ENCODE measurements at places on chromosomes 7 and 10. TPM values are rescaled to one million over a fixed set of nuclear protein-coding genes. Genes with fewer than 3 reads are reported as not detected.

DNA sequence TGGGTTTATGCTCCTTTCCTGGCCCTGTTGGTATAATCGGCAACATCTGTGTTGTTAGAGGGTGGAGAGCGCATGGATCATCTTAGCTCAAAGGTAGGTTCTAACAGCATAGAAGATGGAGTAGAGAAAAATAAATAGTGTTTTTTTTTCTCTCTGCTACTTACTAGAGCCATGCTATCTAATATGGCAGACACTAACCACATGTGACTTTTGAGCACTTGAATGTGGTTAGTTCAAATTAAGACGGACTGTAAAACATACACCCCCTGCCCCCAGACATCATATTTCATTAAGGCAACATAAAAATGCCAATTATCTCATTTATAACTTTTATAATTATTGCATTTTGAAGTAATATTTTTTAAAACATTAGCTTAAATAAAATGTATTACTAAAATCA, 525.1 kb downstream of the KIF20B start:
- H3K36me3 ChIP-seq: no peaks in the 10 kb centered on the region
- H3K4me3 ChIP-seq: no peak overlapping the region
- H3K27ac ChIP-seq: no peak overlapping the region

DNA sequence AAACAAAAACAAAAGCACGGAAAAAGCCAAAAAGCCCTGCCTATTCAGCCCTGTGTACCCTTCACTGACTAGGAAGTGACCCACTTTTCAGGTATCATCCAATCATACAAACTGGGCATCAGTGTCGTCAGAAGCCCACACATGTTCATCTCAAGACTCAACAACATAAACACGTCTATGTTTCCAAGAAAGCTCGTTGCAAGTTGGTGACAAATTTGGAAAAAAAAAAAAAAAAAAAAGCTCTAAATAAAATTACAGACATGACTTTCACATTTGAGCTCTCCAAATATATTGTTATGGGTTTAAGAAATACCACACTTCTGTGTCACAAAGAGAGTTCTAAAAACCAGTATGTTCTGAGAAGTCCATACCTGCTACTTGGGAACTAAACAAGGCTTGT, 204.7 kb upstream of the KLF14 start:
- no peak for DNase-seq
- H3K4me1 ChIP-seq: peaks cover 74% of the 10 kb centered on the region
- H3K27ac ChIP-seq: peak overlapping the region; percentile 92
- no peaks in the 10 kb centered on the region for H3K27me3 ChIP-seq
- H3K36me3 ChIP-seq: peaks cover 17% of the 10 kb centered on the region

- H3K4me3 ChIP-seq: no peak overlapping the region
- H3K27me3 ChIP-seq: peaks cover 7% of the 10 kb centered on the region
- DNase-seq: no peak
- H3K27ac ChIP-seq: no peak overlapping the region
These were observed 119.7 kb downstream of the WDR11 start for GRCh38 chr10:120970595-120971529.

DNA sequence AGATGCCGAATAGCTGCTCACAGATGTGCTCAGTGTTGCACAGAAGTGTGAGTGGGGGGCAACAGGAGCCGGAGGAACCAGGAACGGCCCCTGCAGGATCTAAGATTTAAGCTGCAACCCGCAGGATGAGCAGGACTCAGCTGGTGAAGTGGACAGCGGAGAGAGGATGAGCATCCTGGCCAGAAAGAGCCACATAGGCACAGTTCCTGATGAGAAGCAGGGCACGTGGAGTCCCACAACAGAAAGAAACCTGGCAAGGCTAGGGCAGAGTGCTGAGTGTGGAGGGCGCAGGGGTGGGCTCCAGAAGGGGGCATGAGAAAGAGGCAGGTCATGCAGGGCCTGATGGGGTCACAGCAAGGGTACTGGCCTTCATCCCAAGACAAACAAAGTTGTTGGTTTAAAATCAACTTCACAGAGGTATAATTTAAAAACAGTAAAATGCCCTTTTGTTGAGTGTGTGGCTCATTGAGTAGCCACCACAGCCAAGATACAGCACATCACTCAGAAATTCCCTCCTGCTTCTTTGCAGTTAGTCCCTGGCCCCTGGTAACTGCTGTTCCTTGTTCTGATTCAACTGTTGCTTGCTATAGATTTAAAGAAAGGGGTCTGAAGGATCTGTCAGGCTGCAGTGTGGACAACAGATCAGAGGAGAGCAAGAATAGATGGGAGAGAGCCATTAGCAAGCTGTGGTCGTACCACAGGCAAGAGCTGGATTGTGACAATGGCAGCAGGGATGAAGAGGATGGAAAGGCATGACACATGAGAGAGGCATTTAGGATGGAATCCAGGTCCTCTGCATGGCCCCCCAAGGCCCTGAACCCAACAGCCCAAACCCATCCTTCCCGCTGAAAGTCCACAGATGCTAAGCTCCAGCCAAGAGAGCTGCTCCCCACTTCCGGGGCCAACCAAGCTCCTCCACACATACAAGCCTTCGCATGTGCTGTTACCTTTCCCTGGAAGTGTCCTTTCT, 53.1 kb upstream of the OSBPL3 start:
- H3K36me3 ChIP-seq: no peaks in the 10 kb centered on the region
- no peak overlapping the region for H3K27ac ChIP-seq
- H3K4me1 ChIP-seq: no peaks in the 10 kb centered on the region
- no peak for DNase-seq
- H3K27me3 ChIP-seq: no peaks in the 10 kb centered on the region
- no peak overlapping the region for H3K4me3 ChIP-seq

GRCh38 chr7:15305002-15305600, 256.7 kb downstream of the AGMO start:
- H3K36me3 ChIP-seq: no peaks in the 10 kb centered on the region
- H3K27me3 ChIP-seq: no peaks in the 10 kb centered on the region

GRCh38 chr7:76315364-76315763, 12.9 kb downstream of the HSPB1 start:
- peaks cover 11% of the 10 kb centered on the region for H3K4me1 ChIP-seq
- H3K27ac ChIP-seq: no peak overlapping the region
- H3K36me3 ChIP-seq: no peaks in the 10 kb centered on the region
- no peaks in the 10 kb centered on the region for H3K27me3 ChIP-seq
- no peak overlapping the region for H3K4me3 ChIP-seq
- DNase-seq: no peak

DNA sequence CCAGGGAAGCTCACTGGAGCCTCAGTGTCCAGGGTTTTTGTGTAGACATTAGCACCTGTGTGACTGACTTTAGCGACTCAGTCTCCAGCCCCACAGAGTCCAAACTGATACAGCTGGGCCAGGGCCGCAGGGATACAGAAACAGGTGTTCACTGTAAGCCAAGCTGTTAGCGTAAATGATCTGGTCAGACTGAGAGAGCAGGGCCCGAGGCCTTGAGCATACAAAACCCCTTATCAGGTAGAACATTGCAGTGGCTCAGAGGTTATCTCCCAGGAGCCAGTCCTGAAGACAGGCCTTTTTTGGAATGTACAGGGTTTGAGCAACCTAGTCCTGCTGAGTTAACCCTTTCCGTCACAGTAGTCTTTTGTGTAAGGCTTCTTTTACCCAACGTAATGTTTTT, 25.0 kb downstream of the LHPP start:
- no peaks in the 10 kb centered on the region for H3K27me3 ChIP-seq
- H3K27ac ChIP-seq: no peak overlapping the region
- H3K4me1 ChIP-seq: no peaks in the 10 kb centered on the region
- H3K4me3 ChIP-seq: no peak overlapping the region
- DNase-seq: no peak

Gene ADCYAP1R1
- total RNA-seq: 0.44 TPM

Gene EPO
- not detected for total RNA-seq

Gene GNAT3
- not detected for total RNA-seq

DNA sequence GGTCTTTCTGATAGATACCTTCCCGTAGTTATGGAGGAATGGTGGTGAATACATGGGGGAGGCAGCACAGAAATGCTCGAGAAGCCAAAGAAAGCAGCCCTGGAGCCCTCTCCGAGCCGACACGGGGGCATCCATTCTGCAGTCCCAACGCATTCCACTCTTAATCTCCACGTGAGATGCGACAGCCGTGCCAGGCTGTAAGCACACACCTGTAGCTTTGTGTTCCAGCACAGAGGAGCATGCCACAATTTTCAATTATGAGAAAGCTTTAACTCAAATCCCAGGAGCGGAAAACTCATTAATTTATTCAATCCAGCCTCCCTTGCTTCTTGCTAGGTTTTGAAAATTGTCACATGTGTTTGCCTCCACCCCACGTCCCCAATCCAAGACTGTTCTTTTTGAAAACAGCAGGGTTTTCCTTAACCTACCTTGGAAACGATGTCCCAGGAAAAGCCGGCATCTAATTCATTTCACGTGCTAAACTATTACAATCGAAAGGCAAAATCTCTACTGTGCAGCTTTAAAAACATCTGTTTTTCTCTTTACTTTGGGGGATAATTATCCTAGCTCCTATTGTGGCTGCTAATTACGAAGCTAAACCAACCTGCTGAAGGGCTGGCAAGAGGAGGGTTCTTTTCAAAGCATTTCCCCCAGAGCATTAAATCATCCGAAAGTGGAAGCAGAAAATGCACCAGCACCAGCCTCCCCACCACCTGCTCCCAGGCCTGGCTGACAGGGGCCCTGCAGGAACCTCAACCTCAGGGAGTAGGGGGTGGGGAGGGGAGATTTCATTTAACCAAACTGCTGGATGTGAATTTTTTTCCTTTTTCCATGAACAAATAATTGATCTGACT, 56.0 kb upstream of the CHST15 start:
- H3K27me3 ChIP-seq: no peaks in the 10 kb centered on the region
- H3K4me3 ChIP-seq: no peak overlapping the region
- no peak for DNase-seq
- H3K4me1 ChIP-seq: peaks cover 28% of the 10 kb centered on the region
- H3K27ac ChIP-seq: no peak overlapping the region

GRCh38 chr7:495761-496321, 23.8 kb downstream of the PDGFA start:
- no peak overlapping the region for H3K4me3 ChIP-seq
- DNase-seq: no peak
- H3K27me3 ChIP-seq: no peaks in the 10 kb centered on the region
- peak overlapping the region; percentile 9 for H3K27ac ChIP-seq
- H3K4me1 ChIP-seq: peaks cover 6% of the 10 kb centered on the region

- H3K4me3 ChIP-seq: peak overlapping the region; percentile 87
- DNase-seq: no peak
- no peaks in the 10 kb centered on the region for H3K27me3 ChIP-seq
- H3K27ac ChIP-seq: peak overlapping the region; percentile 99
- H3K4me1 ChIP-seq: peaks cover 73% of the 10 kb centered on the region
These were observed 5.8 kb downstream of the KLF6 start for GRCh38 chr10:3779158-3779741.

- DNase-seq: no peak
- no peaks in the 10 kb centered on the region for H3K4me1 ChIP-seq
- H3K27ac ChIP-seq: no peak overlapping the region
- no peak overlapping the region for H3K4me3 ChIP-seq
- no peaks in the 10 kb centered on the region for H3K27me3 ChIP-seq
- no peaks in the 10 kb centered on the region for H3K36me3 ChIP-seq
These were observed 57.6 kb upstream of the KCNMA1 start for GRCh38 chr10:77695186-77695585.

Gene HOGA1
- total RNA-seq: 22.9 TPM

GRCh38 chr7:77262316-77262715, 62.7 kb upstream of the FGL2 start:
- H3K27me3 ChIP-seq: no peaks in the 10 kb centered on the region
- H3K36me3 ChIP-seq: no peaks in the 10 kb centered on the region
- H3K4me1 ChIP-seq: no peaks in the 10 kb centered on the region
- H3K27ac ChIP-seq: no peak overlapping the region

DNA sequence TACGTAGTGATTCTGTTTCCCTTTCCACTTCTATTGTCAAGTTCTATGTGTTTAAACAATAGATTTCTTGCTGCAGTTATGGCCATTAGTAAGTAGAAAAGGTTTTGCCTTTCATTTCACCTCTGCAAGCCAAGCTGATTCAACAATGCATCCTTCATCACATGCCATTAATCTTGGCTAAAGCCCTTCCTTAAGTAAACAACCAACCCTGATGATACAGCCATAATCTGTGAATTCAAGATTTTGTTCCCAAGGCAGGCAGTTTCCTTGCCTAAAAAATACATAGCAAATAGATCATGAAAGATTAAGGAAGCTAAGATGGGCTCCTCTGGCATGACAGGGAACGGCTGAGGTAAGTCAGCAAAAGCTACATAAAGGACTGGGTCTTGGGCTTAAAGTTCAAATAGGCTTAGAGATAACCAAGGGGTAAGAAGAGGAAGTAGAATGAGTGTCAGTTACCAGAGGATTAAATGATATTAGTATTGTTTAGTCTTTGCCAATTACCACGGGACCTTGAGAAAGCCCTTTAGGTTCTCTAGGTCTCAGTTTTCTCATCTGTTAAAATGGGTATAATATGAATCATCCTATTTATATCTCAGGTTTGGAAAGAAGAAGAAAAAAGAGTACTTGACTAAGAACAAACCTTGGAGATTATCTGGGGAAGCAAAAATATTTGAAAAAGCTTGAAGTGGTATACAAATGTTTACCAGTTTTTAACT, 35.9 kb upstream of the ANK3 start:
- H3K27me3 ChIP-seq: no peaks in the 10 kb centered on the region
- no peak for DNase-seq
- H3K27ac ChIP-seq: no peak overlapping the region
- H3K36me3 ChIP-seq: no peaks in the 10 kb centered on the region

Gene RBP3
- total RNA-seq: not detected

Gene CYP3A7
- total RNA-seq: not detected

DNA sequence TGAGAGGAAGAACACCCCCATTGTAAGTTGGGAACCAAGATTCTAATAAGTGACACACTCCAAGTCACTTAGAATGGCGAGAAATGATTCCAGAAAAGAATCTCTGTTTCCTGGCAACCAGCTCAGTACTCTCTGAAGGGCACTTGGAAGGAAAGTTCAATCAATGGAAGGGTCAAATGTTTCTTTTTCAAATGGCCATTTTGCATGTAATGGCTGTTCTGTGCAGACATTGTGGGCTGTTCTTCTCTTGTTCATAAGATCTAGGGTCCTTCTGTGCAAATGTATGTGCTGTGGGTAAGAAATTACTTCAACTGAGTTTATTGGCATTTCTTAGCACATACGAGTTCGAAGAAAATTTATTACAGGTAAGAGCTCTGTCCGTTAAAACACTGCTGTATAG, 145.3 kb downstream of the EVX1 start:
- no peaks in the 10 kb centered on the region for H3K4me1 ChIP-seq
- no peak for DNase-seq
- no peak overlapping the region for H3K4me3 ChIP-seq
- no peak overlapping the region for H3K27ac ChIP-seq

- no peak overlapping the region for H3K27ac ChIP-seq
- DNase-seq: no peak
- H3K4me3 ChIP-seq: no peak overlapping the region
- H3K4me1 ChIP-seq: no peaks in the 10 kb centered on the region
- no peaks in the 10 kb centered on the region for H3K36me3 ChIP-seq
- no peaks in the 10 kb centered on the region for H3K27me3 ChIP-seq
These were observed 136.0 kb downstream of the SRI start for GRCh38 chr7:88083883-88084282.
